IMR-90 (cell line): ENCODE measurements at places on chromosomes 11 and 22. TPM values are rescaled to one million over a fixed set of nuclear protein-coding genes. Genes with fewer than 3 reads are reported as not detected.

XRRA1 gene
- 5.0 and 6.3 TPM in 2 replicates for total RNA-seq

- no peak for DNase-seq
Observed at GRCh38 chr22:46064228-46064965, 85.9 kb upstream of the PPARA start.

HSPA8 gene
- 4,053 and 4,346 TPM in 2 replicates for total RNA-seq

WNT7B gene
- under 0.01 TPM in 2 replicates for total RNA-seq

SMTNL1 gene
- total RNA-seq, result not detected in 2 replicates

LGALS12 gene
- total RNA-seq, result not detected in 2 replicates

HOATZ gene
- total RNA-seq, result not detected in 2 replicates
